Hypothalamus (tissue), 51 donors: ENCODE measurements at places on chromosomes 12 and 14.

DNA sequence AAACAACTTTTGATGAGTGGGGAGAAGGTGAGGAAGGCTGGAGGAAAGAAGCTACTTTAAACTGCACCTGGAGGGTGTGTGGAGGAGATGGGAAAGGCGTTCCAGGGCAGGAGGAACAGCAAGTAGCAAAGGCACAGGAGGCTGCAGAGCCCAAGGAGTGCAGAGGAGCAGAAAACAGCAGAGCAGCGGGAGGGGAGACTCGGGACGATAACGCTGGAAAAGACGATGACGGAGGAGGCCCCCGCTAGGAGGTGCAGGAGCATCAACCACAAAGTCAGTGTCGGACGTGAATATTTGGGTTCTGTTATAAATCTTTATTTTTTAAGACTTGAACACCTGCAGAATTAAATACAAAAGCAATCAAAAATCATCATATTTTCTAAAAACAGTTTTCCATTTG, 44.9 kb downstream of the LGMN start:
- DNase-seq, result no peak

DNA sequence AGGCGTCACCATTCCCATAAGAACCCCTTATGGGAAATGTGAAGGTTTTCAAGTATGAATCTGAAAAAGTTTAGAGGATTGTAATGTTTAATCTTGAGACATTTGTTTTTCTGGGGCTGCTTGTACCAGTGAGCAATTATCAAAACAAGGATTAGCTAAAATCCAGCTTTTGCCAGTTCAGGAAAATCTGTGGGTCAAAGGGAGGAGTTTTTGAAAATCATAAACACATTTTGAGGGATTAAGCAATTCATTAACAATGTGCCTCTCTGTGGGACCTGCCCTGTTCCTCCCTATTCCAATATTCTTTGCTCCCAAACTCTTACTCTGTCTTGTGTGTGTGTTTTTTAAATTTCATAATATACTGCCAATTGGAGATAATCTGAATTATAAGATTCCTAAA, 11.7 kb upstream of the DAAM1 start:
- DNase-seq, result no peak

DNA sequence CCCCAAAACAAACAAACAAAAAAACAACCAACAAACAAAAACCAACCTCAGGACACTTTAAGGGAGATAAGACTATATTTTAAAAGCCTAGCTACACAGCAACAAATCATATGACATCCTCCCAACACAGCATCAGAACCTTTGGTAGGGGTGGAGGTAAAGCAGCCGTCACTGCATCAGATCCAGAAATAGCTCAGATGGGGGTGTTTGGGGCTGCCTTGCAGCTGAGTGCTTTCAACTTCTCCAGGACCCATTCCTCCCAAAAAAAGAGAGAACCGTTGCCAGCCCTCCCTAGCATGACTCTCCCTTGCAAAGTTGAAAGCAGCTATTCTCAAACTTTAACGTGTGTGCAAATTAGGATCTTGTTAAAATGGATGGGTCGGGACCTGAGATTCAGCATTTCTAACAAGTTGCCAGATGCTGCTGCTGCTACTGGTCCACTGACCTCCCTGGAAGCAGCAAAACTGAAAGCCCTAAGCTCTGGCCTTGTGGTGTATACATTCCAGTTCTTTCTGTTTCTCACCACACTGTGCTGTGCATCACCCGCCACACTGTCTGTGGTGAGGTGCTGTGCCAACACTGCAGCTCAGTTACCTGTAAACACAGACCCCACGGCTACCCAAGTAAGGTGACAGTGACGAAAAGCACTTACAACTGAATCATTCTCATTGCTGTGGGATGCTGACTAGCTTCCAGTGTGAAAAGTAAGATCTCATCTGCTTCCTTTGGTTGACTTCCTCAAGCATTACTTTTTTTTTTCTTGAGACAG, 54.0 kb downstream of the SLC38A1 start:
- no peak for DNase-seq

DNA sequence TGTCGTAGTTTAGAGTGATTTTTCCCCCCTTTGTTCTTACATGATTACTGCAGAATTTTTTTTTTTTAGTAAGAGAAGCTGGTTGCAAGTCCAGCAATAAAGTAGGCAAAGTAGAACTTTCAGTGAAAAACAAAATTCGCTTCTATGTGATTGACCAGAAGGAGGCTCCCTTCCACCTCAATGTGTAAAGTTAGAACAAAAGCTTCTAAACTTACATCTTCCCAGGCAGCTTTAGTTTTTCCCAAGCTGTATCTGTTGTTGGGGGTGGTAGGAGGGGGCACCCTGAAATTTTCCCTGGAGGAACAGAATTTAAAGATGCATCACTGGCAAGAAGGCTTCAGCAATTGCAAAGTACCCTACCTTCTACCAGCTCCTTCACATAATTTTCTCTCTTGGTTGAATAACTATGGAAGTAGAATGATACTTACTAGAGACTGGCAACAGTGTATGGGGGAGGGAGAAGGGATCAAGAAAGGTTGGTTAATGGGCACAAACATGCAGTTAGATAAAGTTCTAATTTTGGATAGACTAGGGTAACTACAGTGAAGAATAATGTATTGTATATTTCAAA, 87.3 kb upstream of the E2F7 start:
- no peak for DNase-seq
